ENCODE measurements at places on chromosomes 12 and 14.

GRCh38 chr14:106287506-106287905, 761.1 kb downstream of the TMEM121 start:
- DNase-seq, result no peak

GRCh38 chr14:74638966-74639365, 26.9 kb upstream of the LTBP2 start:
- DNase-seq, result no peak

GRCh38 chr14:24439830-24440605, 2.6 kb downstream of the SDR39U1 start:
- DNase-seq, result no peak

- DNase-seq, result no peak
Observed at GRCh38 chr12:45168976-45169375, 46.9 kb upstream of the ANO6 start.

DNA sequence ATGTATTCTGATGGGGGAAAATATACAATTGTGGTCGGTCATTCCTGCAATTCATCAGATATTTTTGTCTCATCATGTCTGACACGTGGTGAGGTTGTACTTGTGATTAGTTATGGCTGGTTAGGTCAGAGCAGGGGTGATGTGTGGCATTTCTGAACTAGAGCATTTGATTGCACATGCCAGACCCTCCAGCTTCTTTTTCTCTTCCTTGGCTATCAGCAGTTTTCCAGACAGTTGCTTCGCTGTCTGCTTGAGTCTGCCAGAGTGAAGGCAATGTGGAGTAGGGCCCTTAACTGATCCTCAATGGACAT, 25.9 kb downstream of the TMEM117 start:
- DNase-seq, result no peak

- no peak for DNase-seq
Observed at GRCh38 chr12:105226219-105226618, 9.8 kb downstream of the APPL2 start.

DNA sequence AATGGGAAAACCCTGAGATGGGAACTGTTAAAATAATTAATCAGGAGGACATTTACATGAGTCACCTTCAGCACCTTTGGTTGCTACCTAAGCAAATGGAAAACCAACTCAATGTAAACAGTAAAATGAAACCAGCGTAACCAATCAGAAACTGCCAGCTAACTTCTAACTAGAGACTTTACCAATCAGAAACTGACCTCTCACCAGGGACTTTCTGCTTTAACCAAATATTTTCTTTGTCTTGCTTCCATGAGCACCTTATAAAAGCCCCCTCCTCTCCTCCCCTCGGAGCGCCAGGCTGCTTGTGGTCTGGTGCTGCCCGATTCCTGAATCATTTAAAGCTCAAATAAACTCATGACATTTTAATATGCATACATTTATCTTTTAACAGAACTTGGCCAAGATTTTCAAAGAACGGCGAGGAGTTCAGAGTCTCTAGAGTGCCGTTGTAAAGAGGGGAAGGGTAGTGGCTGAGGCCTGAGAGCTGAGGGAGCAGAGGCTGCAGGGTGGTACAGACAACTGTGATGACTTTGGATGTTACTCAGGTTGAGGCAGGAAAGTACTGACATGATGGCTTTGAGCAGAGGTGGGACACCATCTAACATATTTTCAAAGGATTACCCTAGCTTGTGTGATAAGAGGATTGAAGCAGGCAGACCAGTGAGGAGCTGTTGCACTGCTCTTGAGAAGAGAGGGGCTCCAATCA, 183.6 kb downstream of the CRADD start:
- DNase-seq, result no peak

DNA sequence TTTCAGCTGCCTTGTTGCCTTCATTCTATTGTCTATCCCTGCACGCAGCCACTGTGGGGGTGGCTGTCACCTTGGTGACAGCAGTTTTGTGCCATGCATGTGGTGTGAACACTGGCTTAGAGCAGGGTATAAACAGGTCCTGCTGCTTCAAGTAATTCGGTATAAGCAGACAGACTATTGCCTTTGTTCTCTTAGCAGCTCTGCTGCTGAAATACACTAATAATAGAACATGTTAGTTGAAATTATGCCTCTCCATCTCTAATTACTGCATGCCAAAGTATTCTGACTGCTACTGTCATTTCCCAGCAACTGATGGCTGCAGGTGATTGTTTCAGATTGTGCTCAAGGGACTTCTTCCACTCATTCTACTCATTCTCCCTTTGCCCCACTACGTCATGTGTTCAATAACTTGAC, 34.6 kb downstream of the PTPRO start:
- no peak for DNase-seq

DNA sequence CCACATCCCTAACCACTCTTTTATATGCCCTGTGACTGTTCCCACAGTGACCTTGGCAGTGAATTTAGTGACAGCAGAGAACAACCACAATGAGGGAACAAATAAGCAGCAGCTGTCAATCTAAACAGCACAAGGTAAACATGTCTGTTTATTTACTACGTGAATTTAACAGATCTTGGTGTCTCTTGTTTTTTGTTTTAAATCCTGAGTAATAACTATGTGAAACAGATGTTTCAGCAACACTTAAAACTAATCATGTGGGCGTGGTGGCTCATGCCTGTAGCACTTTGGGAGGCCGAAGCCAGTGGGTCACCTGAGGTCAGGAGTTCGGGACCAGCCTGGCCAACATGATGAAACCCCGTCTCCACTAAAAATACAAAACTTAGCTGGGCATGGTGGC, 17.0 kb upstream of the CFAP54 start:
- DNase-seq, result no peak

DNA sequence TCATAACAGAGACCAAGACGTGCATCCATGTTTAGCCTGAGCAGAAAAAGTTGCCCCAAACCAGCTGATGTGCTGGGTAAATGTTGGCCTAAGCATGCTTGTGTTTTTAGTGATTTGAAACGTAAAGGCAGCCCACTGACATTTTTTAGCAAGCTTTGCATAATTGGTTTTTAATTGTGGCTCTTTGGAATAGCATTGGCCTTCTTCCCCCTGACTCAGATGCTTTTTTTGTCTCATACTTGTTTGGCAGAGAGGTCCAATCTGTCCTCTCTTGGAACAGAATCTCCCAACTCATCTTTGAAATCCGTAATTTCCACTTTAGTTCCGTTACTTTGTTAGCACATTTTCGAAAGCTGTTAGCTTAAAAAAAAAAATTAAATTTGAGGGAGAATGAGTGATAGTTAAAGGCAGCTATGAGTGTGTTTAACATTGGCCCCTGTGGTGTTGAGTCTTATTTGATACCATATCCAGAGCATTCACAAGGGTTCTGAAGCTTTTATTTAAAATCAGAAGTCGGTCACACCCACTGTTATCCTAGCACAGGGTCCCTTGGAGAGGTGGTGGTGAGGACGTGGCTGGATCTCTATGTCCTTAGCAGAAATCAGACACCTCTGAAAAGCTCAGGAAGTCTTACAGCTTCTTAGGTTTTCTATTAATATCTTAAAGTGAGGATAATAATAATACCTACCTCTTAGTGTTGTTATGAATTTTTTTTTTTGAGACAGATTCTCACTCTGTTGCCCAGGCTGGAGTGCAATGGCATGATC, 15.6 kb downstream of the JDP2 start:
- no peak for DNase-seq

GRCh38 chr14:101605836-101606235, 44.5 kb downstream of the DIO3 start:
- DNase-seq, result no peak

- DNase-seq, result no peak
Observed at GRCh38 chr12:11905534-11905933, 165.2 kb upstream of the BCL2L14 start.

DNA sequence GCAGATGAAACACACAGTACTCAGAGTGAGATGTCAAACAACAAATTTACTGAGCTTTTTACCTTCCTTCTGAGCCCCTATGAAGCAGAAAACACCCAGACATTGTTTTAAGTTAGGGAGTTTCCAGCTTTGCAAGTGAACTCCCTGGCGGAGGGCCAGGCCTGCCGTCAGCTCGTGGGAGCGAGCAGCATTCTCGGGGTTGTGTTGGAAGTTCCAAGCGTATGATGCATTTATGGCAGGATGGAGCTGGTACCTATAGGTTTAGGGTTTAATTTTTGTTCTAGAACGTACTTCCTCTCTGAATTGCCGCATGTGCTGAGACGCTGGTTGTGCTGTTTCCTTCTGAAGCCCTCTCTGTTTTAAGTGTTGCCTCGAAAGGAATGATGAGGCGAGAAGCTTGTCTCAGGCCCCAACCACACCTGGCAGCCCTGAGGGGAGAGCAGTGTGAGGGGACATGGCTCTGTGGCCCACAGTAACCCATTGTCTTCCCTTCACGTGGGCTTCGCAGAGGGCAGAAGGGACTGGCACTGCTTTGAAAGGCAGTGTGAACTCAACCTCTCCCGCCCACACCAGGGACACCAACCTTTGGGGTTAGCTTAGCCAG, 76.6 kb downstream of the SSPN start:
- DNase-seq, result peak; percentile 91

Measured in omental fat pad (tissue), 4 donors.